Esophagus squamous epithelium (tissue), 5 donors: ENCODE measurements at places on chromosomes 5 and 9.

DNA sequence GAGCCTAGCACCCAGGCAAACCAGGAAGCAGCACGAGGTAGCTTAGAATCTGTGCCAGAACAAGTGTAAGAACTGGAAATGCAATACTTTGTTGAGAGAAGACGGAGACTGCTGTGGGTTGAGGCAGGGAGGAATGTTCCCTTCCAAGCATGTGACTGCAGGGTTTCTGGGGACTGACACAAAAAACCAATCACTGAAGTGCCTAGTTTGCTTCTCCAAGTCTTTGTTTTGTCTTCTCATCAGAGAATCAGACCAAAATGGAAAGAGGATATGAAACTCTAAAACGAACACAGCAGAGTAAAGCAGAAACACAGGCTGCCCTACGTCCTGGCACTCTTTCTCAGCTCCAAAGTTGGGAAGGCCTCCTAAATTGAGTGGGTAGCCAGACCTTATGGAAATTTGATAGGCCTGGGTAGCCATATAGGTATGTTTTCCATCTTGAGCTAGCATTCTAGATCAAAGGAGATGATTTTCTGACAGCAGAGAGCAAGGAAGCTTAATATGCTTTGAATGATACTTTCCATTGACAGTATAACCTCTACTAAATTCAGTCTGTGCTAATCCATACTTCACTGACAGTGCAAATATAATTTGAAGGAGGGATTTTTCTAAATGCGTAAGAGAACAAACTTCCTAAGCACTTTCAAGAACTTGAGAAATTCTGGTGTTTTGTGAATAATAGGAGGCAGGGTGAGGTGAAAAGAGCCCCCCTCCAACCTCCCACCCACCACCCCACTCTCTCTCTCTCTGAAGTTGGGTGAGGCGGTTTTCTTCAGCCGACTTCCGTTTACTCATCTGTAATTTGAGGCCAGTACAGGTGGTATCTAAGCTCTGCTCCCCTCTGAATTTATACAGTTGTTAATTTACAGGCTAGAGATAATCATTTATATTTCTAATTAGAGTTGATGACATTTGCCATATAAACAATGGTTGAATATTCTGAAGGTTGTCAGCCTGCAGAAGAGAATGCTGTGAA lies 5.5 kb downstream of the ADRB2 start:
- DNase-seq, result no peak

DNA sequence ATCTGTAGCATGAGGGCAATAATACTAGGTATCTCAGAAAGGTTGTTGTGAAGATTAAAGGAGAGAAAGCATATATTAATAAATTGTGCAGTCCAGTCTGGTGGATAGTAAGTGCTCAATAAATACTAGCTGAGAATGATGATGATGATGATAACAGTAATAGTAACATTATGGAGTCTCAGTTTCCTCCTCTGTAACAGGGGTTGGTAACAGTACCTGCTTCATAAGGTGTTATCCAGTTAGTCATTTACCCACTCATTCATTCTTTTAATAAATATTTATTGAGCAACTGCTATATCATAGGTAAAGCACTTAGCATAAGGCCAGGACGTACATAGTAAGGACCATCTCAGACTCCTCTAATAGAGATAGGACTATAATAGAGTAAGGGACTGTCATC lies 7.6 kb downstream of the SLC6A7 start:
- DNase-seq, result no peak

- DNase-seq, result no peak
Observed at GRCh38 chr9:76374783-76375559, 19.3 kb downstream of the RFK start.

- no peak for DNase-seq
Observed at GRCh38 chr9:118786877-118787276, 582.4 kb downstream of the BRINP1 start.

DNA sequence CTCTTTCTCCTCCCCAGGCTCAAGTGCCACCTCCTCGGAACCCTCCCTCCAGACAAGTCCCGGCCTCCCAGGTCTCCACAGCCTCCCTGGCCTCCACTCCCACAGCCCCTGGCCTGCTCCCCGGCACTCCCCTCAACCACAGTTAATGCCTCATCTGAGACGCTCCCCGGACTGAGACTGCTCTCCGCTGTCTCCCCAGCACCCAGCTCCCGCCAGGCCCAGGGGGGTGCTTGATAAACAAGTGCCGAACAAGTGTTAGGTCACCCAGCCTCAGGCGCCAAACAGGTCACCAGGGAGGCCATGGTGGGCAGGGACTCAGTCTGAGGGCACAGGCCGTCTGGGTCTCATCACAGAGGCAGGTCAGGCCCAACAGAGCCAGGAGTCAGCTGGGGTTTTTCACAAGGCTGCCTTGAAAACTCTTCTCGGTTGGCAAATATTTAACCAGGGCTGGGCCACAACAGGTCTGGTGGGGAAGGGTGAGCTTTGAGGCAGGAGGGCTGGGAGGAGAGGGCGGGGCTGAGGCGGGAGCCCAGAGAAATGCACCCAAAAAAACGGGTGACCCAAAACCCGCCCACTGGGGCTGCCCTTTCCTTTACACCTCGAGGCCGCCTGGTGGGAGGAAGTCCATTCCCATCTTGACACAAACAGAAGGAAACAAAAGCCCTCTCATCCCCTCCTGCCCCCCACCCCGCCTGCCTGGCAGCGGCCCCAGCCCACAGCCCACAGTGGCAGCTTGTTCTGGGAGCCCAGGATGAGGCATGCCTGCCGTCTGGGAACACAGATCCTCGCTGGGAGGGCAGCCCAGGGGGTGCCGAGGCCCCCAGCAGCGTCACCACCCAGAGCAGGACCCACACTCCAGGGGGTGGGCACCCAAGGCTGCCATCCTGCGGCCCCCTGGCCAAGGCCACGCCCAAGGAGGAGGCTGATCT lies 66.6 kb upstream of the STXBP1 start:
- DNase-seq, result no peak

DNA sequence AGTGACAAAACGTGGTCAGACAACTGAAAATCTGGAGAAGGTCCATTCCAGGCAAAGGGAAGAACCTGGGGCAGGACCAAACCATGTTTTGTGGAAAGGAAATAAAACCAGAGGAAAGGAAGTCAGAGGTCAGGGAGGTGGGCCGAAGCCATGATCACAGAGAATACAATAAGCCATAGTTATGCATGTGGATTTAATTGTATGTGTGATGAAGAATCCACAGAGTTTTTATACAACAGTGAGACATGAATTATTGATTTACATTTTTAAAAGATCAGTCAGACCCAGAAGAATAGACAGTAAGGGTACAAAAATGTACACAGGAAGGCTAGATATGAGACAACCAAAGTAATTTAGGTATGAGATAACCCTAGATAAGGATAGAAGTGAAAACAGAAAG lies 20.8 kb downstream of the TTC33 start:
- DNase-seq, result no peak

DNA sequence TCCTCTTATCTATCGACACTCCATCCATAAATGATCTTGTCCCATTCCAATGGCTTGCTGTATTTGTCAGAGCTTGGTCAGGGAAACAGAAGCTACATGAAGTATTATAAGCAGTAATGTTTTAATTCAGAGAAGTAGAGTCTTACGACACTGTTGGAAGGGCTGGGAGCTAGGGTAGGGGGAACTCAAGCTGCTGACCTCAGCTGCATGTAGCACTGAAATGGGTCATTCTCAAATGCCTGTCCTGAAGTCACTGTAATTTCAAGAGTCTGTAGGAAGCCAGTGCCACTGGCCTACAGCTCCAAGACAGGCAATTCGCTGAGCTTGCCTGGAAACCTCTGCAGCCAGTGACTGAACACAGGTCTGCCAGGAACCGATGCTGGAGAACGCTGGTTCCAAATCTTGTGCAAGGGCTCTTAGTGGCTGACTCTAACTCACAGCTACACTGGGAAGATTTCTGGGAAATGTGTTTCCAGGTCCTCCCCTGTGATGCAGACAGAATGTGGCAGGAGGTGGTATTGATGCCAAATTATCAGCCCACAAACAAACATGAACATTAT lies 532.4 kb downstream of the CCDC171 start:
- no peak for DNase-seq

DNA sequence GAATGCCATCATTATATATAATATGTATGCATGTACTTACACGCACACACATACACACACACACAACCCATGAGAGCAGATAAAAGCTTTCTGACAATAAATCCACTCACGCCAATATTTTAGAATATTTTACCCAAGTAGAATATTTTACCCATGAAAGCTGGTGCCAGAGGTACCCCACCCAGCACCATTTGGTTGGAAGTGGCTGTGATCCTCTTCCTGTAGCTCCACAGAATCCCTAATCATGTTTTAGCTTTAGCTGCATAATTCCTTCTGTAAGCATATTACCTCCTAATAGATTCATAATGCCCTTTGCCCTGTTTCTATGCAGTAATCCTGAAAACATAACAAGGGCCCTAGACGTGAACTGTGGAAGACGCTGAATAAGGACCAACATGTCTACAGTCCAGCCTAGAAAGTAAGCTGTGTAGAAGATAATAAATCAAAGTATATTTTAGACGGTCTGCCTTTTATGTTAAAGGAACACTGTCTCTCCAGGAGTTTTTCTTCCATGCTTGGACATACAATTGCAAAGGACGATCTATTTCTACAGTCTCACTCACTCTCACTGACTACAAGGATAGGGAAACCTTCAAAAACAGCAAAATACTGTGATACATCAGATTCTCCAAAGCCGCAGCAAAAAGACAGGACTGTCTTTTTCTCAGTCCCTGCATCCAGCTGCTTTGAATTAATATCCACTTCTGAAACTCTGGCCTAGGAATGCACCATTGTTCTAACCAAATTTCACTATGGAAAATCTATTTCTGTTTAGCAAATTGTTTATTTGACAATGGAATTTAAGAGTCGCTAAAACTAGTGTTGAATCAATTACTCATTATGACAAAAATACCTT lies 98.2 kb downstream of the USP20 start:
- DNase-seq, result no peak

GRCh38 chr9:27227192-27227591 lies 69.8 kb downstream of the EQTN start:
- no peak for DNase-seq

GRCh38 chr5:78260771-78261170 lies 33.7 kb downstream of the AP3B1 start:
- DNase-seq, result no peak

- DNase-seq, result no peak
Observed at GRCh38 chr5:16549491-16550206, 67.1 kb downstream of the RETREG1 start.
